ENCODE measurements at places on chromosomes 4 and X.

GRCh38 chrX:2677764-2678163 lies 13.3 kb upstream of the CD99 start:
- DNase-seq: no peak

GRCh38 chr4:40606239-40606767 lies 23.4 kb downstream of the RBM47 start:
- no peak for DNase-seq

DNA sequence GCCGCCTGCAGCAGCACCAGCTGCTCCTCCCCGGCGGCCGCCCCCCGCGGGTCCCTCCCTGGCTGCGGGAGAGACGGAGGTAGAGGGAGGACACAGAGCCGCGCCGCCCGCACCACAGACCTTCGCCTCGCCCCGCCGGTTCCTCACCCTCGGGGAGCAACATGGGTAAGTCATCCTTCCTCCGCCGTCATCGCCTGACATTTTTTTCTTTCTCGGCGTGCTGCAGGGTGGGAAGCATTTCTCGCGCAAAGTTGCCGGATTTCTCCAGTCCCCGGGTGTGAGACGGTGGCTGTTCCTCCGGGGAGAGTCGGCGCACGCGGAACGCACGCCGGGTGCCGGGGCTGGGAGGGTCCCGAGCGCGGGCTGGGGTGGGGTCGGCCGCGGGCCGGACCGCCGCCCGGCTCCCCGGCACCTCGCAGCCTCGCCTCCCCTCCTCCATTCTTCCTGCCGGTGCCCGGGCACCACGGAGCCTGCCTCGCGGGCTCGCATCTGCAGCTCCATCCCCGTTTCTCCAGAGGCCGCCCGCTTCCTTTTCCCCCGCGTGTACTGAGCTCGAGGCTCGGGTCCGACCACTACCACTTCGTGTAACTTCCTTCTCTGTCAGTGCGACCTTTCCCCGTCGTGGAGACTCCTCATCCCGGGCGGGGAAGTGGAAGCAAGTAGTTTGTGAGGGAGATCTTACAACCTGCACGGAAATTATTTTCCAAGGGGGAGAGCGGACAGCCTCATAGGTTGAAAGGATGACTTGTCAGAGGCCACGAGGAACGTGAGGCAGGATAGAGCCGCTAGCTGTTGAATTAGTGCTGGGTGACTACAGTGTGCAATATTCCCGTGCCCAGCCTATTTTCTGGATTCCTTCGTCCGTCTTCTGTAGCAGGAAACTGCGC lies 464 bp downstream of the RAP1GDS1 start:
- DNase-seq: no peak

DNA sequence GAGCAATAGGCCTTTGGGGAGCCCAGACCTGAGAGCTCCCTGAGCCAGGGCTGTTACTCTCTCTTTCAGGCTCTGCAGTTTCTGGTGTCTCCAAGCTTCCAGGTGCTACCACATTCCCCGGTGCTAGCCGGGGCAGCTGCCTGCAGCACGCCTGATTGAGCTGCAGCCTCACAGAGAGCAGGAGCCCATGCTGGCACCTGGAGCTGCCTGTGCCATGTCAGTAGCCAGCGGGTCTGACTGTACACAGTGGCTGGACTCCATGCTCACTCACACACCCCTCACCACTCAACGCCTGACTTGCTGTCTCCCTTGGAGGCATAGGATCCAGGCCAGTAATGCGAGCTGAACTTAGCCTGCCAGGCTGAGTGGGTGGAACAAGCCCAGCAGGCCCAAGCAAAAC lies 800.4 kb upstream of the AGA start:
- DNase-seq: no peak

GRCh38 chrX:130055899-130056298 lies 54.4 kb downstream of the ELF4 start:
- no peak for DNase-seq

DNA sequence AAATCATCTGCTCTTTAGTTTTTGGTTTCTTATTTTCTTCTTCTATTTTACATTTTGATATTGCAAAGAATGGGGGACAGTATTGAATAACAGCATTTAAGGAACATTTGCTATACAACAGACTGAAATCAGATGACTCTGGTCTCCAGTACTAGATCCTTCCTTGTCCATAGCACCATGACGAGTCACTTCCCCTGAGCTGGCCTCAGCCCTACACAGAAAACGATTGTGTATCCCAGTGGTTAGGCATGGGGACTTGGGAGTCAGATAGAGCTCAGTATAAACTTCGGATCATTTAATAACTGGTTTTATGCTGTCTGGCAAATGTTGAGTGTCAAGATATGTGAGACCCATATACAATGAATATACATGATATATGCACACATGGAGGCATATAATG lies 44.7 kb upstream of the BEX4 start:
- no peak for DNase-seq

DNA sequence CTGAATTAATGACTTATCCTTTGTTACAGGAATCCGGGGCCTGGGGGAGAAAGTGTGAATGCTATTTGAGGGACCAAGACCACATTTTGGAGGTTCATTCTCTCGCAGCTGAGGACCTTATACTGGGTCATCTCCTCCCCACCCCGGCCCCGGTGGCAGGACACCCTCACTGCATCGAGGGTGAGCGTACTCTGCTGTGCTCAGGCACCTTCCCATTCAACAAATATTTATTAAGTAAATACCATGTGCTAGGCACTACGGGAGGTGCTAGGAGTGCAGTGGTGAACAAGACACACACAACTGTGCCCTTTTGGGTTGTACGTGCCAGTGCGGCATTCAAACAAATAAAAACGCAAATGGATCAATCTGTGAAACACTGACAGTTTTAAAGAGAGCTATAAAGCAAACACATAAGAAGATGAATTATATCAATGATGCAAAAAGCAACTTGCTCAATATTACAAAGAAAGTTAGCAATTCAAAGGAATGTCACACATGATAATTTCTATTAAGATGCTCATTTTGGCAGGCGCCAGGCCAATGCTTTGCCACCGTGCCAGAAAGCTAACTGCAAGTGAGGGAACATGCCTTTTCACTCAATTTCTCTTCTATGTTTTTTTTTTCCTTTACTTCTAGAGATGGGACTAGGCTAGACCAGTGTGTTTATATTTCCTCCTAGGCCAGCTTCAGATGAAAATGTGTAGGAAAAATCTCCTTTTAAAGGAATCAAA lies 24.6 kb downstream of the ADGRG2 start:
- DNase-seq: no peak

GRCh38 chr4:138344054-138344453 lies 101.9 kb upstream of the SLC7A11 start:
- no peak for DNase-seq

DNA sequence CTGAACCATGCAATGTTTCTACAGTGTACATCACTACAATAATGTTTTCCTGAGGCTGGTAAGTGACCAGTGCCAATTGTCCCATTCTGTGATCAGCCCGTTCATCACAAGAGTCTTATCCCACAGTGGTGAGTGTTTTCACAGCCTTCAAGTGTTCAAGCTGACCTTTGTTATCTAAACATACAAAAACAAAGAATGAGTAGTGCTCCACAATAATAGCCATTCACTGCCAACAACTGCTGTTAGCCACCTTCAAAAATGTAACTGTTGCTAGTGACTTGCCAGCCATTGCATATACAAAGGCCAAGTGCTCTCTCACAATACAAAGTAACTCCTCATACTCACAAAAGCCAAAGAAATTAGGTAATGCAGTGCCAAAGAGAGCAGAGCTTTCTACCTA lies 1084.1 kb downstream of the FAM133A start:
- DNase-seq: no peak

DNA sequence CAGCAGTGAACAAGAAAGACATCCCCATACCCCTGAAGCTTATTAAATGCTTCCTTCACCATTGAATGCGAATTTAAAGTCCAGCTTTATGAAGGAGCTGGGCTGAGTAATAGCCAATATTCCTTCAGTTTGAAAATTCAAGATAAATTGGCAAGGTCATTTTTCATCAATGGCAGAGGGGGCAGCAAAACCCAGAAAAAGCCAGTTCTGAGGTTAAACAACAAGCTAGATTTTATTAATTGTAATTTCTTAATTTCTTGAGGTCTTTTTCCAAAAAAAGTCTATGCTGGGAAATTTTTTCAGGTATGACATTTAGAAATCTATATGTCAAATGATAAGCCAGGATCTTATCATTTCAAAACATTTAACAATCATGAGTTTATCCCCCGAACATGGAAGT lies 808.9 kb downstream of the RPA4 start:
- DNase-seq: no peak

- no peak for DNase-seq
Observed at GRCh38 chr4:128565565-128566186, 243.8 kb upstream of the JADE1 start.

- no peak for DNase-seq
Observed at GRCh38 chr4:76199664-76200211, 13.9 kb downstream of the SCARB2 start.

DNA sequence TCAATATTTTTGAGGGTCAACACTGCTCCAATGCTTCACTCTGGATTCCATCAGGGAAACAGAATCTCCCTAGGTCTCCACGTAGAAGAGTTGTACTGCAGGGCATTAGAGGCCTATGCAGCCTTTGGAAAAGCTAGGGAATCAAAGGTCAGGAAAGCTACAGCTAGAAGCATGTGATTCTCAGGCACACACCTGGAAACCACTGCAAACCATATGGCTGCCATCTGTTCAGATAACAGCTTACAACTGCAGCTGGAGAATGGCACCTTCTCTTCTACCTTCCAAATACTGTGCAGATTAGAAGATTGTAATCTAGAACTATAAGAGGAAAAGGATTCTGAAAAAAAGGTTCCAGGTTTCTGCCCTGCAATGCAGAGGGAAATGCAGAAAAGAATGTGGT lies 60.6 kb downstream of the BTC start:
- DNase-seq: no peak

DNA sequence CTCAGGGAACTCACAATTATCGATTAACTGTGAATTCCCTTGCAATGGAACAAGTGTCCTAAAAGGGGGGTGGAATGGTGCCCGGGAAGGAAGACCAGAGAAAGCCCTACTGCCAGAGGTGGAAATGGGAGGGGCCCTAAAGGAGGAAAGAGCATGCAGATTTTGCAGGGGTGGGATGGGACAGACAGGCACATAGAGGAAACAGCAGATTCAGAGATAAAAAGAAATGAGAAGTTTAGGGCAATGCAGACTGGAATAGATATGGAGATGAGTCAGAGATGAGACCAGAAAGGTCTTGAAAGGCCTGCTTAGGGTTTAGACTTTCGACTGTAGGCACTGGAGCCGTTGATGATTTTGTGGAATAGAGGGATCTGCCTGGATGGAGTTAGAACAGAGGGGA lies 57.4 kb upstream of the PITX2 start:
- no peak for DNase-seq

DNA sequence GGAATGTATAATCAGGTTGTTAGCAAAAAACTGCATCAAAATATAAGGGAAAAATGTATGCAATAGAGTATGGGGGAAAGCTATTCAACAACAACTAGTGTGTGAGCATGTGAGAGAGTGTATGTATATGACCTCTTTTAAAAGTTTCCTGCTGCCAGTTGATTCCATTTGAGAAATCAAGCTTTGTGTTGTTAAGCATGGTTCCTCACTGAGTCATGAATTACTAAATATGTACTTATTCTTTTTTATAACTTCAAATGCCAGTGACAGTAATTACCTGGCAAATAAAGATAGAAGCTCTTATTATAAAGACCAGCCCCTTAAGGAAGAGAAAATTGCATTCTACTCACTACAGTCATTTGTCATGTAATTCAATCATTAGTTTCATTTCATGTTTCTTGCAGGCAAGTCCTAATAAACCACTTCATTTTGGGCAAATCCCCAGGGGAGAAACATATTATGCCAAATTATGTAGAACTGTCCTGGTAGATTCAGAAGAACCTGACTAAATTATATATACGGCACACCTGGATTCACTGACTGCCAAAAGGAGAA lies 19.2 kb downstream of the RASGEF1B start:
- DNase-seq: no peak

DNA sequence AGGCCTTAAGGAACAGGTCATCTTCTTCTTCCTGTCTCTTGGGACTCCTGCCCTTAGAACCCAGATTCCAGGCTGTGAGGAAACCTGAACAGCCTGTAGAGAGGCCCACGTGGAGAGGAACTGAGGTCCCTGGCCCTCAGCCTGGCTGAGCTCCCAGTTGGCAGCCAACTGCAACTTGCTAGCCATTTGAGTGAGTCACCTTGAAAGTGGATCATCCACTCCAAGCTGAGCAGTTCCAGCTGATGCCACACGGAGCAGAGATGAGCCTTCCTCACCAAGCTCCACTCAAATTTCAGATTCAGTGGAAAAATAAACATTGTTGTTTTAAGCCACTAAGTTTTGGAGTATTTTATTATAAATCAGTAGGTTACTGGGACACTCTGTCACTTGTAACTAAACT lies 392.5 kb downstream of the BCOR start:
- DNase-seq: no peak

DNA sequence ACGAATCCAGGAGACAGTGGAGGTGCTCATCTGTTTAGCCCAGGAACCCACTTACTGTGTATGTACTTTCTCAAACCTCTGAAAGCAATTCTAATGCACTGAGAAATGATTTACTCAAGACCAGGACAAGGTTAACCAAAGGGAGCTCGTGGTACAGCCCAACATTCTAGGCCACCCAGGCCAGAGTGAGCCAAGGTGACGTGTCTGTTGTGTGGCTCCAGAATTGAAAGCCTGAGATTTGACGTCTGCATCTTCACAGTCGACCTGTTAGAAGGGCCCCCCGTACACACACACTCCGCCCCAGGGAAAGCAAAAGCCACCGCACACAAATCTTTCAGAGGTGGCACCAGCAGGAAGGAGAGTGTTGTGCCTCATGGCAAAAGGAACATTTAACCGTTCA lies 2.3 kb downstream of the MAP3K15 start:
- DNase-seq: no peak

DNA sequence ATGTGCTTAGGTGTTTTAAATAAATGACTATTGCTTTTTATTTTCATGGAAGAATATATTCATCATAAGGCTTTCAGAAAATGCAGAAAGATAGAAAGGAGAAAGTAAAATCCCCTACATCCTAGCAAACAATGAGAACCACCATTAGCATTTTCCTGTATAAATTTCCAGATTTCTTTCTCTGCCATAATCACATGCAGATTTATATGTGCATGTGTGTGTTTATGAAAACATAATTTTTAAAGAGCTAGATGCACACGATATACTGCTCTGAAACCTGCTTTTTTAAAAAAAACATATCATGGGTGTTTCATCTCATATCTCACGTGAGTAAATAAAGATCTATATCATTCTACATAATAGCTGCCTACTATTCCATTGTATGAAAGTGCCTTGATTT lies 26.4 kb upstream of the PPARGC1A start:
- no peak for DNase-seq
